ENCODE measurements at places on chromosomes 13 and 19.
A peak's percentile ranks its signal among the peaks of the same experiment; 100 is the strongest.

- DNase-seq, result peak; percentile 61
These were observed 4.0 kb upstream of the HOOK2 start for GRCh38 chr19:12779162-12779993.

- no peak for DNase-seq
These were observed 211.8 kb upstream of the ZNF536 start for GRCh38 chr19:30160426-30160825.

GRCh38 chr19:55099557-55100506 is 17.6 kb downstream of the PPP1R12C start:
- no peak for DNase-seq

DNA sequence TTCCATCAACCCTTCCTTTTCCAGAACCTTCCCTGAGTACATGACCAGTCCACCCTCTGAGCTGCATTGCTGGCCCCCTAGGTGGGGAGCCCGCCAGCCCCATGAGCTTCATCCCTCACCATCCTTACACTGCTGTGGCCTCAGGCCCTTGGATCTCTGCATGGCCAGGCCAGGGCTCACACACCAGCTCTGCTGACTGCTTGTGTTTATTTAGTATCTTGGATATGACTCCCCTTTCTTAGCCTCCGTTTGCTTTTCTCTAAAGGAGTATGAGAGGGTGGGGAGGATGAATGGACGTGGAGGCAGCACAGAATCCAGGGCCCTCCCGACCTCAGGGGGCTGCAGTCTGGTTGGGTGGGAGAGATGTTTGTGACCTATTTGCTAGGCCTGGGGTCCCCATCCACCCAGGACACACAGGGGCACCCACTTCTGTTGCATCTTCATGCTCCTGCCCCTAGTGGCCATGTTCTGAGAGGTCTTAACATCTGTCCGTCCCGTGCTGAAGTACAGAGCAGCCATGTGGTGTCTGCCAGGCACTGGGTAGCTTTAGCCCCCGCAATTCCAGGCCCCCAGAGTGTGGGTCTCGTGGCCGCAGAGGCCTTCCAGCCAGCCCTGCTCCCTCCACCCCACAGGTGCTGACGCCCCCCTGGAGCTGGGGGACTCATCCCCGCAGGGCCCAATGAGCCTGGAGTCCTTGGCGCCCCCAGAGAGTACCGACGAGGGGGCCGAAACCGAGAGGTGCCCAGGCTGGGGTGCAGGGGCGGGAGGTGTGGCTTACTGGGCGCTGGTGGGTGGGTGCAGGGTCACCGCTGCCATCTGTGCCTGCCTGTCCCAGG is 13.0 kb downstream of the ARHGEF1 start:
- DNase-seq, result no peak

DNA sequence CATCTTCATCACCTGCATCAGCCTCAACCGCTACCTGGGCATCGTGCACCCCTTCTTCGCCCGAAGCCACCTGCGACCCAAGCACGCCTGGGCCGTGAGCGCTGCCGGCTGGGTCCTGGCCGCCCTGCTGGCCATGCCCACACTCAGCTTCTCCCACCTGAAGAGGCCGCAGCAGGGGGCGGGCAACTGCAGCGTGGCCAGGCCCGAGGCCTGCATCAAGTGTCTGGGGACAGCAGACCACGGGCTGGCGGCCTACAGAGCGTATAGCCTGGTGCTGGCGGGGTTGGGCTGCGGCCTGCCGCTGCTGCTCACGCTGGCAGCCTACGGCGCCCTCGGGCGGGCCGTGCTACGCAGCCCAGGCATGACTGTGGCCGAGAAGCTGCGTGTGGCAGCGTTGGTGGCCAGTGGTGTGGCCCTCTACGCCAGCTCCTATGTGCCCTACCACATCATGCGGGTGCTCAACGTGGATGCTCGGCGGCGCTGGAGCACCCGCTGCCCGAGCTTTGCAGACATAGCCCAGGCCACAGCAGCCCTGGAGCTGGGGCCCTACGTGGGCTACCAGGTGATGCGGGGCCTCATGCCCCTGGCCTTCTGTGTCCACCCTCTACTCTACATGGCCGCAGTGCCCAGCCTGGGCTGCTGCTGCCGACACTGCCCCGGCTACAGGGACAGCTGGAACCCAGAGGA is 2.6 kb downstream of the P2RY11 start:
- DNase-seq, result no peak

DNA sequence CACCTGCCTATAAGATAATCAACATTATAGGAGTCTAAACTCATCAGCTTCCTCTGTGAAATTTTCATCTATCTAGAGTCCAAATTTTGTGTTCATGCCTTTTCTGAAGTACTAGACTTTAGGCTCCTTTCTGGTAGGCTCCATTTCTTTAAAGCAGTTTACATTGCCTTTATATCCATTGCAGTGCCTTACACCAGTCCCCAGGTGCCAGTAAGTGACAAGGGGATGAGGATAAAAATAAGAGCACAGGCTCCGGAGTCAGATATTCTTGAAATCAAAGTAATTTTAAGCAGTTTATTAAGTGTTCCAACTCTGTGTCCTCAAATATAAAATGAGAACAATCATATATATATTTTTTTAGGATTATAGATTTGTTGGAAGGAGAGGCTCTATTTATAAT is 10.6 kb upstream of the CYSLTR2 start:
- DNase-seq, result no peak

GRCh38 chr13:109271555-109272541 is 514.5 kb downstream of the IRS2 start:
- DNase-seq, result no peak

DNA sequence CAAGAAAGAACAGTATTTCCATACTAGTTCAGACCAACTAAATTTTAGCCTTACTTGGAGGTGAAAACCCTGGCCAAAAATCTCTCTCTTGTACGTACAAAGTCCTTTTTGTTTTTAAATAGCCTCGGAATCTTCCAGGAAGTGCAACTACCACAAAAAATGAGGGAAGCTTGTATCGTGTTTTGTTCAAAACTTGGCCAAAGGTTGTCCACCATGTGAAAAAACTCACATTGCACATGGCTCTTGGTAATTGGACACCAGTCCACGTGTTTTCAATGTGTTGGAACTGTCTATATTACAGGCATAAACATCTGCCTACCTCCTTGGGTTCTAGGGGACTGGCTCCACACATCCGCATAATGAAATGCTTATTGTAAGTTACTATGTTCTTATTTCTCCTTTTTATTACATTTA is 15.2 kb upstream of the STRN4 start:
- no peak for DNase-seq

DNA sequence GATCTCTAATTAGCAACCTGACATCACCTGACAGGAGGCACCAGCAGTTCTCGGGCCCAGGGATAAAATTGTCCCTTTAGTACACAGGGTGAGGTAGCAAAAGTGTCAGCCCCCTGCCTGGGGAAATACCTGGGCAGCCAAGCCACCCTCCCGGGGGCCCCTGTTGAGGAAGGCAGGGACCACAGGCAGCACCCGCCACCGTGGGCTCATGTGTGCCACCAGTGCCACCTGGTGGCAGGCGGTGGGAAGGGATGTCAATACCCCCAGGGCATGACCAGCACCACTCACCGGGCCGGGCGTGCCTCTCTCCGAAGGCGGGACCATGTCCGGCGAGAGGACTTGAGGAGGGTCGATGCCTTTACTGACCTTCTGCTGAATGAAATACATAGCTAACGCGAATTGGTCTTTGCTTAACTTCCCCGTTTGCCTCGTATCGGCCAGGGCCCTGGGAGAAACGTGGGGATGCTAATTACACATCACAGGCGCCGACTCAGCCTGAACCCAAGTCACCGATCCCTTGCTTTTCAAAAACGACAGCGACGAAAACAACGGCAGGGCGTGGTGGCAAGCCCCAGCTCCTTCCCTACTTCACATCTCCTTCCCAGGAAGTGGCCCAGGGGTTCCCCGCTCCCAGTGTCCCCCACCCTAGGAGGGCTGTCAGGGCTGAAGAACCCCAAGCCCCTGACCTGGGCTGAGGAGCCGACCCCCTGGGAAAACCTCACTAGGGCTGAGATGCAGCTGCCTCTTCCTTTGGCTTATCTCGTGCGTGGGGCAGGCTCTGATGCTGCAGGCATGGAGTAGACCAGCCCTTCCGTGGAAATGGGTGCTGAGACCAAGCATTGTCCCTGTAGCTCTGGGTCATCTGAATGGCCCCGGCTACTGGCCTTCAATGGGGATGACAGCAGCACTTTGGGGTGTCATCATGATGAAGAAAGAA is 53.8 kb downstream of the EPS15L1 start:
- DNase-seq, result peak; percentile 54

GRCh38 chr19:5985098-5985783 is 7.3 kb upstream of the RANBP3 start:
- no peak for DNase-seq

- DNase-seq, result no peak
These were observed at the start of gene USP12 for GRCh38 chr13:27171244-27171826. Gene USP12 (minus strand): TSS chr13:27171811. CDS start chr13:27171639, 172 bp downstream.

- DNase-seq, result no peak
These were observed 6.0 kb upstream of the HAS1 start for GRCh38 chr19:51729781-51730180.

DNA sequence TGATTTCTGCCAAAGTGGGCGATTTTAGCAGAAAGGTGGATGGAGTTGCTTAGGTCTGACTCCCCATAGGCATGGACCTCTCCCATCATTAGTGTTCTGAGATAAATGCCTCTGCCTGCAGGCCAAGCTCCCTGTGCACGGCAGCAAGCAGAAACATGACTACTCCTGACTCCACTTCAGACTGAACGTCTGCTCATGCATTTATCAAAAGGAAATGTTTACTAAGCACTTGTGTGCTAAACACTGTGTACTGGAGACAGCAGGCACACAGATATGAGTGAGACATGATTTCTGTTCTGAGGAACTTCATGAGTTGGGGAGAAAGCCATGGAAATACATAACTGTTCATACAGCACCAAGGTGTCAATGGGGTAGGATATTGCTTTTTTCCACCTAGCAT is 149.6 kb downstream of the MIPEP start:
- DNase-seq, result no peak
